ENCODE measurements at places on chromosomes 1 and 21. TPM values are rescaled to one million over a fixed set of nuclear protein-coding genes. Genes with fewer than 3 reads are reported as not detected.

- H3K4me1 ChIP-seq, result peaks cover 6% of the 10 kb centered on the region
- peaks cover 7% of the 10 kb centered on the region for H3K27me3 ChIP-seq
- H3K4me3 ChIP-seq, result no peak overlapping the region
- no peak overlapping the region for H3K27ac ChIP-seq
- H3K36me3 ChIP-seq, result no peaks in the 10 kb centered on the region
These were observed 397.1 kb upstream of the VAMP3 start for GRCh38 chr1:7373876-7374562.

DNA sequence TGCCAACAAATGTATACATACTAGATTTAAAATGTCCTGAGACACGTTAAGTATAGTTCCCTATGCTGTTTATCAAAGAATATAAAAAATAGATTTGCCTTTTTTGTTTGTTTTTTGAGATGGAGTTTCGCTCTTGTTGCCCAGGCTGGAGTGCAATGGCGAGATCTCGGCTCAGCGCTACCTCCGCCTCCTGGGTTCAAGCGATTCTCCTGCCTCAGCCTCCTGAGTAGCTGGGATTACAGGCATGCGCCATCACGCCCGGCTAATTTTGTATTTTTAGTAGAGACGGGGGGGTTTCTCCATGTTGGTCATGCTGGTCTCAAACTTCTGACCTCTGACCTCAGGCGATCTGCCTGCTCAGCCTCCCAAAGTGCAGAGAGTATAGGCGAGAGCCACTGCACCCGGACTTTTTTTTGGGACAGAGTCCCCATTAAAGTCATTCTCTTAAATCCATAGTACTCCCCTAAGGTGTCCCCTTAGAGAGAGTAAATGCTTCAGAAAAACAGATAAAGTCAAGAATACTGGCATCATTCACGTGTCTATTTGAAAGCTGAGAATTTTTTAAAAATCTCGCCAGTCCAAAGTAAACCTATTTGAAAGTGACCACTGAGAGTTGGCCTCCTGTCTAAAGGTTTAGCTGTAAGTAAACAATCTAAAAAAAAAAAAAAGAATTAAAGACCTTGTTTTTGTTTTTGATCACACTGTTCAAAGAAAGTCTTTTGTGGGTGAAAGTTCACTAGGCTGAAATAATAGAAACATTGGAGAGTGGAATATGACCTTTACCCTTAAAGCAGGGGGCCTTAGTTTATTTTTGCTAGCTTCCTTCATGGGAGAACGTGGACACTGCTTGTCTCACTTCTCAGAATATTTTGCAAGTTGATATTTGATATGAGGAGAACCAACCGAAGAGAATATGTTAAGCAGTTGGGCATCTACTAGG, 48.0 kb upstream of the SLC16A1 start:
- no peak for DNase-seq
- H3K27ac ChIP-seq, result no peak overlapping the region
- H3K4me1 ChIP-seq, result peaks cover under 1% of the 10 kb centered on the region
- no peaks in the 10 kb centered on the region for H3K27me3 ChIP-seq
- no peak overlapping the region for H3K4me3 ChIP-seq

DNA sequence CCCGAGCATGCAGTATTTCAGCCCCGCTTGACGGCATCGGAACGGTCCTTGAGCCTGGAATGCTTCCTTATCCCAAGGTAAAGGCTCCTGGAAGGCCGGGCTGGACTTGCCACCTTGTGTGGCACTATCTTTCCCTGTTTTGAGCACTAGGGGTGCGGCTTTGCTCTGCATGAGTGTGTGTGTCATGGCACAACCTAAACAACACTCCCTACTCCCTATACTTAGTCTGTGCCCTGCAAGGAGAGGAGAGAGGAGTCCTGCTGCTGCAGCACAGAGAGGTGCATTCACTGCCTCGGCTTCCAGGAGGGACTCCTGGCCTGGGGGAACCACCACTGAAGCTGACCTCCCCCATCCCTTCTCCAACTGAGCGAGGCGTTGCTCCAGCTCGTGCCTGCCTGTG, 60.4 kb upstream of the BACE2 start:
- no peak overlapping the region for H3K27ac ChIP-seq
- peaks cover 12% of the 10 kb centered on the region for H3K27me3 ChIP-seq

DNA sequence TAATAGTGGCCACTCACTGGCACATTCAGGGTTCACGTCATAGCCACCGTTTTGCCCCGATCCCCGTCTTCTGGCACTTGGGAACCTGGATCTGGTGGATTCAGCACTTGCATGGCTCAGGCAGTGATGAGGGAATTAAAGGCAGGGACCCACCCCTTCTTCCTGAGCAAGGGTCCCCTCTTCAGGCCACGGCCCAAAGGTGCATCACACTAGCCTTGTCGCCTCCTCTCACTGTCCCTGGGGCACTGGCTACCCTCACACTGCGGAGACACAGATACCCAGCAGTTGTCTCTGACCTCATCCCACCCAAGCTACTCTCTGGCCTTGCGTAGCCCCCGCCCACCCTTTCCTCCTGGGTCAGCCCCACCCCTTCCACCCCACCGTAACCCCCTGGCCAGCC, 19.9 kb upstream of the LDLRAP1 start:
- peaks cover 17% of the 10 kb centered on the region for H3K4me1 ChIP-seq
- peaks cover 13% of the 10 kb centered on the region for H3K27me3 ChIP-seq
- no peak overlapping the region for H3K4me3 ChIP-seq
- no peak for DNase-seq
- peaks cover 6% of the 10 kb centered on the region for H3K36me3 ChIP-seq

The PM20D1 gene
- not detected for total RNA-seq

The FLG gene
- total RNA-seq, result 0.03 TPM

- no peak overlapping the region for H3K27ac ChIP-seq
- no peak for DNase-seq
- peaks cover 15% of the 10 kb centered on the region for H3K4me1 ChIP-seq
These were observed 22.6 kb upstream of the COL9A2 start for GRCh38 chr1:40339420-40340323.

GRCh38 chr1:107877092-107877491, 87.9 kb downstream of the VAV3 start:
- peaks cover 8% of the 10 kb centered on the region for H3K4me1 ChIP-seq
- no peak overlapping the region for H3K27ac ChIP-seq
- DNase-seq, result no peak
- no peak overlapping the region for H3K4me3 ChIP-seq

DNA sequence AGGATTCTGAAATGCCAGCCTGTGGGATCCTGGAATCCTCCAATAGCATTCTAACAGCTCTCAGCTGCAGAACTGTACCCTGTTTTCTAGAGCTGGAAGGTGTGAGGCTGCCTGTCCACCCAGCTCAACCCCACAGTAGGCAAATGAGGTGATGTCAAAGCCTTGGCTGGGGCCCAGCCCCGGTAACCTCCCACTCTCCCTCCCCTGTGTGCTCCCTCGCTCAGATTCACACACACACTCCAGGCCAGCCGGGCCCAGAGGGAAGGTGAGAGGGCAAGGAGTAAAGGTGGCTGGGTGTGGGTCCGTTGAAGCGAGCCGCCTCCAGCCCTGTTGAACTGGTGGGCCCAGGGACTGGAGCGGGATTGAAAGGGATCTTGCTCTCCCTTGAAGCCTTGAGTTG, at the start of gene BSND:
TSS of gene BSND (plus strand) at position 257 of the 400 bp plus-strand sequence. CDS start 254 bp downstream, outside the sequence.
- H3K36me3 ChIP-seq, result no peaks in the 10 kb centered on the region
- DNase-seq, result no peak
- no peak within 1 kb of the TSS for H3K27ac ChIP-seq
- H3K27me3 ChIP-seq, result peaks cover 28% of the 10 kb centered on the region

- peak overlapping the region; percentile 78 for H3K27ac ChIP-seq
- H3K4me3 ChIP-seq, result no peak overlapping the region
- H3K27me3 ChIP-seq, result no peaks in the 10 kb centered on the region
- DNase-seq, result peak; percentile 3
- peaks cover 41% of the 10 kb centered on the region for H3K4me1 ChIP-seq
These were observed 46.5 kb downstream of the HLX start for GRCh38 chr1:220925707-220926106.

DNA sequence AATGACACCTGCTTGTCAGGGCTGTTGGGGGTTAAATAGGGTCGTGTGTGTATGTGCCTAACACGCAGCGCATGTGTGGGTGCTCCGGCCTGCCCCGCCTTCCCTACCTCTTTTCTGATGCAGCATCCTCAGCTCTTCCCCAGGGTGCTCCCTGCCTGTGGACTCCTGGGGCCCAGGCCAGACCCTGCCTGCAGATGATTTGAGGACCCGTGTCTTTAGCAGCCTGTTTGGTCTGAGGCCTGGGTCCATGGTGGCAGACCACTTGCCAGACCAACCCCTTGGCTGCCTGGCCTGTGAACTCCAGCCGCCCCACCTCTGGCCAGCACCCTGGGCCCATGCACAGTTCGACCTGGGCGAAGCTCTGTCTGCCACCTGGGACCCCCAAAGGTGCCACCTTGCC, 57.0 kb upstream of the SIM2 start:
- H3K27ac ChIP-seq, result no peak overlapping the region
- H3K4me1 ChIP-seq, result peaks cover 11% of the 10 kb centered on the region
- peaks cover 5% of the 10 kb centered on the region for H3K36me3 ChIP-seq
- no peak overlapping the region for H3K4me3 ChIP-seq

The OR6K3 gene
- not detected for total RNA-seq

DNA sequence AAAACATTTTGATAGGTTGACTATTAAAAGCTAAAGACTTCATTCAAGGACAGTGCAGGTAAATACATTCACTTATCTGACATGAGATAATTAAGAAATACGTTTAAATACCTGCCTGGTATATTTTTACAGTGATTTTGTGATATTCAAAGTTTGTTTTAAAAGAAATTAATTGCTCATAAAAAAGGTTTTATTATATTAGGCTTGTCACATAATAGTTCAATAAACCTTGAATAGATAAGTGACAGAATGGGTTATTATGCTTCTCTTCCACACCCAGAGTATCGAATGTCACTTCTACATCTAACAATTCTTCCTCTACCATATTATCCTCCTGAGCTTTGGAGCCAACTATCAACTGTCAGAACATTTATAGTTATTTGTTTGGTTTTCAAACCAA, 60.0 kb downstream of the LTN1 start:
- no peak overlapping the region for H3K4me3 ChIP-seq
- H3K4me1 ChIP-seq, result no peaks in the 10 kb centered on the region
- H3K27ac ChIP-seq, result no peak overlapping the region
- H3K36me3 ChIP-seq, result peaks cover 7% of the 10 kb centered on the region
- no peak for DNase-seq
- H3K27me3 ChIP-seq, result peaks cover 3% of the 10 kb centered on the region

GRCh38 chr1:160219062-160219929, 14.1 kb downstream of the PEA15 start:
- DNase-seq, result peak; percentile 76
- H3K4me1 ChIP-seq, result peaks cover 60% of the 10 kb centered on the region
- H3K36me3 ChIP-seq, result peaks cover 33% of the 10 kb centered on the region
- H3K4me3 ChIP-seq, result no peak overlapping the region
- peak overlapping the region; percentile 90 for H3K27ac ChIP-seq

The FAM177B gene
- not detected for total RNA-seq

GRCh38 chr1:4600615-4601460, 53.6 kb upstream of the AJAP1 start:
- H3K4me3 ChIP-seq, result no peak overlapping the region
- no peaks in the 10 kb centered on the region for H3K27me3 ChIP-seq
- peaks cover 4% of the 10 kb centered on the region for H3K36me3 ChIP-seq
- DNase-seq, result no peak

The SERPINC1 gene
- 0.32 TPM for total RNA-seq

- H3K27ac ChIP-seq, result no peak overlapping the region
- peaks cover 12% of the 10 kb centered on the region for H3K27me3 ChIP-seq
- H3K36me3 ChIP-seq, result no peaks in the 10 kb centered on the region
- H3K4me3 ChIP-seq, result no peak overlapping the region
These were observed 90.0 kb downstream of the GLUL start for GRCh38 chr1:182301467-182302198.

The MACO1 gene
- 14.2 TPM for total RNA-seq

DNA sequence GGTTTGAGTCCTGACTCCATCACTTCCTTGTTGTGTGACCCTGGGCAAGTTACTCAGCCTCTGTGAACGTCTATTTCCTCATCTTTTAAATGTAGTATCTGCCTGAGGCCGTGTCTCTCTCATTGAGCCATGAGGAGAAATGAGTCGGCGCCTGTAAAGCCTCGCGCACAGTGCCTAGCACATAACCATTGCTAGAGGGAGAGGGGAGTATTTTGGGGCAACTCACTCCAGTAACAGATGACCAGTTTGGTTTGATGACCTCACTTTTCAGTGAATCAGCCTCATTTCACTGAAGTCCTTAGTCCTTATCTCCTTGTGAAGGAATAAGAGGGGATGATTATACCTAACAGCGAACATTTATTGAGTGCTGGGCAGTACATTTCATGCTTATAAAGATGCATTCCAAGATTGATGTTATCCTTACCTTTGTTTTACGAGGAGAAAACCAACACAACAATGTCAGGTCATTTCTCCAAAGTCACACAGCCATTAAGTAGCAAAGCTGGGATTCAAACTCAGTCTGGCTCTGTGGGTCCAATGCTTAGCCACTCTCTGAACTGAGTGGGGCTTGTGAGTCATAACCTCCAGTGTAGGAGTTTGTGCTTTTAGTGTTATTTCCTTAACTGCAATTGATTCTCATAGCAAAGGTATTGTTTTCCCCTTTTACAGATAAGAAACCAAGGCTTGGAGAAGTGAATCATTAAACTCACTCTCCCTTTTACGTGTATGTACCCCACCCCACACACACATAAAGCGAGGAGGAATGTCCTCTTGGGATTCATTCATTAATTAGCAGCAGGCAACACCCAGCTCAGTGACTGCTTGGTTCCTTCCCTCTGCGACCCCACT, 25.9 kb downstream of the KCNC4 start:
- peak overlapping the region; percentile 28 for H3K4me3 ChIP-seq
- peaks cover 2% of the 10 kb centered on the region for H3K27me3 ChIP-seq
- H3K27ac ChIP-seq, result peak overlapping the region; percentile 92
- peaks cover 10% of the 10 kb centered on the region for H3K36me3 ChIP-seq
- peak; percentile 98 for DNase-seq

DNA sequence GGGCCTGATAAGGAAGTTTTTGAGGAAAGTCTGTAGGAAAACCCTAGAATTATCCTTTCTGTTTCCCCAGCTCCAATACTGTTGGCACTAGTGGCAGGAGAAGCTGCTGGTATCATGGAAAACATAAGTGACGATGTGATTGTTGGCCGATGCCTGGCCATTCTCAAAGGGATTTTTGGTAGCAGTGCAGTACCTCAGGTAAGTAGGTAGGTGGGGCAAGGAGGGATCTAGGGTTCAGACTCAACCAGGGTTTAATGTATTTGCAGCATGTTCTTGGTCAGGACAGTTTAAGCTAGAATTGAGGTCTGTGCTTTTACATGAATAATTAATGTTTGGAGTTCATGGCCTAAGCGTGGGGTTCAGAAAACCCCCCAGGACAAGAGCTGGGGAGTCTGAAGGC, 62.1 kb downstream of the KDM1A start:
- H3K4me3 ChIP-seq, result no peak overlapping the region
- peaks cover 4% of the 10 kb centered on the region for H3K27me3 ChIP-seq
- no peak for DNase-seq
- no peak overlapping the region for H3K27ac ChIP-seq
- peaks cover 53% of the 10 kb centered on the region for H3K36me3 ChIP-seq
